ENCODE measurements at places on chromosomes 7 and 10.

- no peak for DNase-seq
These were observed 76.7 kb upstream of the ANLN start for GRCh38 chr7:36312915-36313334.

GRCh38 chr10:78805176-78805575 is 263.6 kb upstream of the ZMIZ1 start:
- no peak for DNase-seq

DNA sequence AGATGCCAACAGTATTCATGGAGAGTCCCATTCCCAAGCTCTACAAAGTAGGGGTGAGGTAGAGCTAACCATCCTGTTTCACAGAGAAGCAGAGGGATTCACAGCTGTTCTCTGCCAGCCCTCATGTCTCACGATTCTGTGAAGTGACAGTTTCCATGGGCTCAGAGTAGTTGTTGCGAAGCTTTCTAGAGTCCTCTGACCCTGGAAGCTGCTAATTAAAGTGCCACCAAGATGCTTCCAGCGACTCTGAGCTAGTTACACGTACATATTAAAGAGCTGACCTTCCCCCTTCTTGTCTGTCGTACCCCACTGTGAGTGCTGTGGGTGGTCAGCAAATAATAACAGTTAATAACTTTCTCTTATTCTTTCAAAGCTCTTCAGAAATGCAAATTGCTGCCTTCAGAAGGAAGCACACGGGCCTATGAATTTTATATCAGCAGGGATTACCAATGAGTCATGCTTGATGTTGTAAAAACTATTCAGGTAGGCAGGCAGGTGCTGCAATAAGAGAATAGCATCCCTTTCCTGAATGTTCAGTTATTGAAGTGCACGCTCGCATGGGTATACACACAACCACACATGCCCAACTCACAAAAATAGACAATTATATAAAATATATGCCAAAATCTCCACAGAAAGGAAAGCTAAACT is 34.1 kb downstream of the DNAJB9 start:
- DNase-seq, result no peak

GRCh38 chr10:35633006-35633980 is 8.8 kb downstream of the FZD8 start:
- DNase-seq, result no peak

DNA sequence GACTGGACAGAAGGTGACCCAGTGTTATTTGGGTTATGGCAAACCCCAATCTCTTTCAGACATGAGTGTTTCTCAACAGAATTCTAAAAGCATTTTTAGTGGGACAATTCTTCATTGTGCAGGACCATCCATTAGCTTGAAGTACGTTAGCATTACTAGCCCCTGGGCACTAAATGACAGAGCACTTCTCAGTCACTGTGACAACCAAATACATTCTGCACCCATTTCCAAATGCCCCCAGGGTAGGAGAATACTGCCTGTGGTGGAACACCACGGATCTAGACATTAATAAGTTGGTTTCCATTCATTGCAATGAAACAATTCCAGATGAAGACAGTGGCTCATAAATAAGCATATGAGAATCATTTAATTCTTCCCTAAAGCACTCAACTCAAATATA is 102.4 kb upstream of the FRMD4A start:
- DNase-seq, result no peak

DNA sequence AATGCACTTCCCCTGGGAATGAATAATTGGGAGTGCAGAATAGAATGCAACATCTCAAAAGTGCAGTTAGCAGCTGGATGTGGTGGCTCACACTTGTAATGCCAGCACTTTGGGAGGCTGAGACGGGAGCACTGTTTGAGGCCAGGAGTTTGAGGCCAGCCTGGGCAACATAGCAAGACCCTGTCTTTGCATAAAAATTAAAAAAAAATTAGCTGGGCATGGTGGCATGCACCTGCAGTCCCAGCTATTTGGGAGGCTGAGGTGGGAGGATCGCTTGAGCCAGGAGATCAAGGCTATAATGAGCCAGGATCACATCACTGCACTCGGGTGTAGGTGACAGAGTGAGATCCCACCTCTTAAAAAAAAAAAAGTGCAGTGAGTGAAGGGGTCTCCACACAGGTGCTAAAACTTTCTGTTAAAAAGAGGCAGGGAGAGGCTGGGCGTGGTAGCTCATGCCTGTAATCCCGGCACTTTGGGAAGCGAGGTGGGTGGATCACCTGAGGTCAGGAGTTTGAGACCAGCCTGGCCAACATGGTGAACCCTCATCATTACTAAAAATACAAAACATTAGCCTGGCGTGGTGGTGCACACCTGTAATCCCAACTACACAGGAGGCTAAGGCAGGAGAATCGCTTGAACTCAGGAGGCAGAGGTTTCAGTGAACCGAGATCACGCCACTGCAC is 13.5 kb upstream of the ZMIZ1 start:
- no peak for DNase-seq

- no peak for DNase-seq
These were observed 1.6 kb downstream of the VIM start for GRCh38 chr10:17229717-17229966.

GRCh38 chr10:84429926-84430520 is 101.6 kb downstream of the CCSER2 start:
- DNase-seq, result peak; percentile 48

GRCh38 chr10:31075434-31075833 is 43.8 kb upstream of the ZNF438 start:
- DNase-seq, result no peak

DNA sequence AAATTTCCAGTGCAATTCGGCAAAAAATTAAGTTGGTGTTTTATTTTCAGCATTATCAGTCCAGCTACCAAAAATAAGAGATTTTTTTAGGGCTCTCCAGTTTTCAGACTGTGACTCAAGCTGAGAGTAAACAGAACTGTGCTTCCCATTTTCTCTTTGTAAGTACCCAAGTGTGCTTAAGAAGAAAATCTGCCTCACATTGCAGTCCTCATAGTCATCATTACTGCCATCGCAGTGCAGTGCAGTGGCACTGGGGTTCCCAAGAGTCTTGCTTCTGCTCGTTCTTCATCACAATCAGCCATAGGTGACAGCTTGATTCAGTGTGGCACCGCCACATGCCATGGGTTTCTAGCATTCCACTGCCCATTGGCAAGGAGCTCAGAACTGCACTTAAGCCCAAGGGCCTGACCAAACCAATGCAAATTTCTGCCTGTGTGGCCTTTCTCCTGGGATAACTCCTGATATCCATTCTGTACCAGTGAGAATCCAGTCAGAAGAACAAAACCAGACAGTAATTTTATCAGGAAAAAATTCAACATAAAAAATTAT is 25.6 kb upstream of the ERCC6 start:
- DNase-seq, result no peak

DNA sequence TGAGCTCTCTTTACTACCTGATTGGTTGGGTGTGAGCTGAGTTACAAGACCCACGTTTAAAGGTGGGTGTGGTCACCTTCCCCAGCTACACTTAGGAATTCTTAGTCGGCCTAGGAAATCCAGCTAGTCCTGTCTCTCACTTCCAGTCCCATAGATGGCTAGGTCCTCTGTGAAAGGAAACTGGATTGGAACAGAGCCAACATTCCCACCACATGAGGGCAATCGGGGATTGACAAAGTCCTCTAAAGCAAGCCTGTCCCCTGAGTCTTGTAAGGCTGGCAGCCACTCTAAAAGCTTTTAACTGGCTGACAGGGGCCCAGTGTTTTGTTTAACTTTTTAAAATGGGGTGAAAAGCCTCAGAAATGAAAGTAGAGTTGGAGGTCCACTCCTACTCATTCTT is 15.1 kb upstream of the CROT start:
- no peak for DNase-seq

GRCh38 chr10:124047427-124048152 is 45.8 kb downstream of the CHST15 start:
- no peak for DNase-seq

- no peak for DNase-seq
These were observed 45.9 kb upstream of the PDLIM1 start for GRCh38 chr10:95336702-95337101.

DNA sequence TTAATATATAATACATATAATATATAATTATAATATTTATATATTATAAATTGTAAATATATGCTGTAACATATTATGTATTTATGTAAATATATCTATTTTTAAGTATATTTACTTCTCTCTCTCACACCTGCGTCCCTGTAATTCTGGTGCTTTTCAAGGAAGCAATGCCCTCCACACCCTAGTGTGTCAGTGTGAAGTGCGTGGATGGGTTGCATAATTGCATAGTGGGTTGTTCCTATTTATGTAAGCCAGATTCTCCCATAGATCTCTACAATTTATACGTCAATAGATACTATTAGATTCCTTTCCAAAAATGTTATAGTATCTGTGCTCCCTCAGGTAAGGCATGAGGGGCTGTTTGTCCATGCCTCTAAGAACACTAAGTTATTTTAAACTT is 49.9 kb upstream of the CPN1 start:
- no peak for DNase-seq

- DNase-seq, result no peak
These were observed 89.2 kb upstream of the BMPER start for GRCh38 chr7:33816106-33816505.

GRCh38 chr10:47356708-47357107 is 8.5 kb downstream of the RBP3 start:
- no peak for DNase-seq

GRCh38 chr10:5441106-5441505 is 28.7 kb downstream of the NET1 start:
- no peak for DNase-seq

GRCh38 chr10:18140149-18140956 is at the start of gene CACNB2:
TSS of gene CACNB2 (plus strand) at chr10:18140424.
- DNase-seq, result no peak

GRCh38 chr10:128398118-128398517 is 271.9 kb upstream of the MKI67 start:
- no peak for DNase-seq

- peak; percentile 24 for DNase-seq
These were observed 44.6 kb downstream of the TAX1BP1 start for GRCh38 chr7:27784399-27785053.

DNA sequence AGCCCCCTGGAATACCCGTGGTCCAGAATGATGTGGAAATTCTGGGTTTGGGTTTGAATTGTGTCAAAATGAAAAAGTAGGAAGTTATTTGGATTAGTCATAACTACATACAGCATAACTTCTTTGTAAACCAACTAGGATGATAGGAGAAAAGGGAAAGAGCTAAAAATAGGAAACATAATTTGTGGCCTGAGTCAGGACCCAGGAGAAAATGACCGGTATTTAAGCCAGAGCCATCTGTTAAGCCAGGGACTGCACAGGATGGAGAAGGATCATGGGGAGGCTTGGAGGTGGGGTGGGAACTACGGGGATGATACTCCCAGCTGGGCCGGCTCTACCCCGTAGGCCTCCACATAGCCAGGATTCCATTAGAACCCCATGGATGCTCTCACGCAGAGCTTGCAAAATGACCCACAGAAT is 98.6 kb downstream of the MYOF start:
- DNase-seq, result no peak

GRCh38 chr10:15751046-15751445 is 31.3 kb upstream of the ITGA8 start:
- DNase-seq, result no peak

GRCh38 chr10:104259999-104260774 is 5.5 kb downstream of the GSTO1 start:
- DNase-seq, result no peak

GRCh38 chr7:53947732-53948131 is 594.4 kb upstream of the VSTM2A start:
- no peak for DNase-seq

GRCh38 chr10:93334181-93334580 is 148.0 kb downstream of the MYOF start:
- no peak for DNase-seq

DNA sequence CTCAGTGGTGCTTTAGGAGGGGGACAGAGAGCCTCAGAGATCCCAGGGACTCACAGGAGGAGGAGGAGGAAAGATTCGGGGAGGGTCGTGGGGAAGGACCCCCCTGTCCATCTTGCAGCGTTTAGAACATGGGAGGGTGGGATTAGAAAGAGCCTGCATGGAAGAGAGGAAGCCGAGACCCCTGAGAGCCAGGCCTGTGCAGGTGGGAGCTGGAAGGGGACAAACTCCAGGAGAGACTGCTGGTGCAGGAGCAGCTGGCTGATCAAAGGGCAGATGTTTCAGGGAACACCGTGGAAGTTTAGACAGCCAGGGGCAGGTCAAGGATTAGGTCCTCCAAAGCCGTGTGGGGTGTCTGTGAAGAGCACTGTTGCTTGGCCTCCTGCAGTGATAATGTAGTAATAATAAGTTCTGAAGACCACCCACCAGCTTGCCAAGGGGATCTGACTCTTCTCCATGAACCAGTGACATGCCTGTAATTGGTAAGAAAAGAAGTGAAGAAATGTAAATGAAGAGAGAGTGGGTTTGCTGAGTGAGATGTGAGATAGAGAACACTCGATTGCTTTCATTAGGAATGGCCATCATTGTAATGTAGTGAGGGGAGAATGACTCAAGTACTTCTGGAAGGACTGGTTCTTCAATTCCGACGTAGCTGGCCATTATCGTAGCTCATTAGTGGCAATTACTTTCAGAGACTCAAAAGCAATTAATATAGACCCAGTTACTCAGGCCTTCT is 425.6 kb downstream of the PAXIP1 start:
- no peak for DNase-seq

- DNase-seq, result no peak
These were observed 6.7 kb downstream of the RASSF4 start for GRCh38 chr10:44966129-44966815.

GRCh38 chr10:58818900-58819299 is 306.2 kb downstream of the BICC1 start:
- no peak for DNase-seq

DNA sequence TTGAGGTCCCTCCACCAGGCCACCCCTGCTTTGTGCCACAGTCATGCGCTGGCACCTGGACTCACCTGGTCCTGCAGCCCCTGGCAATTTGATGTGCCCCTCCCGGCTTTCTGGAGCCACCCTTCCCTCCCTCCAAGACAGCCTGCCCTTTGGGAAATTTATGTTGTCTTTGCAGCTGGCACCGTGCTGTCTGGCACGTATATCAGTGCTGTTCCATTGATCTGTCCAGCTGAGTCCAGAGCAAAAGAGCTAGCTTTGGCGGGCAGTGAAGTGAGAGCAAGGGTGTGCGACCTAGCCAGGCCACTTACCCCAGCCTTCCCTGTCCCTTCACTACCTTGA is 5.7 kb downstream of the RARRES2 start:
- DNase-seq, result no peak

DNA sequence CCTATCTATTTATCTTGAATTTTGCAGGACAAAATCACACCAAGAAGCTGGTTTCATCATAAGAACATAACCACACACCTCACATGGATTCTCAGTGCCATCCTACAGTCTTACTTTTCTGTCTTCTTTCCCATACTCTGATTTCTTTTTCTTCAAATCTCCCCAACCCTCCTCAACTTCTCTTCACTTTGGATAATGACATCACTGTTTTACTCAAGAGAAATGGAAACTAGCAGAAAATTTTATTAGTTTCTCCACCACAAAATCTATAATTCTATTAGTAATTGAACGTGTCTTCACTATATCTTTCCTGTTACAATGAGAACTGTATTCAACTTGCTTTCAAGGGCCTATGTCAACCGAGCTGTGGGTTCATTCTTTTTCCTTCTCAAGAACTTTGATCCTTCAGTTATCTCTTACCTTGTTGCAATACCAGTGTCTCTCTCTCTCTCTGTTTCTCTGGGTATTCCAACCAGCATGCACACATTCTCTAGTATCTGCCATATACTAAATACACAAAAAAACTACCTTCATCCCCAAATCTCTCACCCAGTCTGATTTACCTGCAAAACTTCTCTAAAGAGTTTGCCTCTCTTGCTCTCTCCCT is 35.4 kb upstream of the FAM3C start:
- DNase-seq, result no peak
